ENCODE measurements at places on chromosomes 7 and 10.
A peak's percentile ranks its signal among the peaks of the same experiment; 100 is the strongest.

DNA sequence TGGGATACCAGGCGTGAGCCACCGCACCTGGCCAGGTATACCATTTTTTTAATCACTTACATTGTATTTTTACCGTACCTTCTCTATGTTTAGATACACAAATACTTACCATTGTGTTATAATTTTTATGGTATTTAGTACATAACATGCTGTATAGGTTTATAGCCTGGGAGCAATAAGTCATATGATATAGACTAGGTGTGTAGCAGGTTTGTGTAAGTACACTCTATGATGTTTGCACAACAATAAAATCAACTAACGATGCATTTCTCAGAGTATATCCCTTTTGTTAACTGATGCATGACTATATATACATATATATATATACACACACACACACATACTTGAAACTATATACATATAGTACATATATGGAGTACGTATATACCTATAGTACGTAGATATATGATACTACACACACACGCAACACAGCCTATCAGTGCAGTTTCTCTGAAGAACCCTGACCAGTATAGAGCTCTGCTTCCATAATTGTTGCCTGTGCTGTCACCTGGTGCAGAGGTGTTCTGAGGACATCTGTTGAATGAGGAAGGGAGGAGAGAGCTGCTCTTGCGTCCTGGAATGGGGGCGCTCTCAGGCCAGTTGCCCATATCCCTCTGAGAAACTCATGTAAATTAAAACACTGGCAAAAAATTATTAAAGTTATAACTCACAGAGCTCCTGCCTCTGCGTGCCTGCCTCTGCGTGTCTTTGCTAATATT lies 315.3 kb downstream of the FGFR2 start:
- DNase-seq = no peak

- peak; percentile 60 for DNase-seq
Observed at GRCh38 chr10:14782691-14783363, 8.1 kb upstream of the FAM107B start.

GRCh38 chr7:87575521-87575920 lies 25.2 kb downstream of the ABCB1 start:
- no peak for DNase-seq

- DNase-seq = peak; percentile 38
Observed at GRCh38 chr10:27241010-27241651, 534 bp upstream of the ACBD5 start.

DNA sequence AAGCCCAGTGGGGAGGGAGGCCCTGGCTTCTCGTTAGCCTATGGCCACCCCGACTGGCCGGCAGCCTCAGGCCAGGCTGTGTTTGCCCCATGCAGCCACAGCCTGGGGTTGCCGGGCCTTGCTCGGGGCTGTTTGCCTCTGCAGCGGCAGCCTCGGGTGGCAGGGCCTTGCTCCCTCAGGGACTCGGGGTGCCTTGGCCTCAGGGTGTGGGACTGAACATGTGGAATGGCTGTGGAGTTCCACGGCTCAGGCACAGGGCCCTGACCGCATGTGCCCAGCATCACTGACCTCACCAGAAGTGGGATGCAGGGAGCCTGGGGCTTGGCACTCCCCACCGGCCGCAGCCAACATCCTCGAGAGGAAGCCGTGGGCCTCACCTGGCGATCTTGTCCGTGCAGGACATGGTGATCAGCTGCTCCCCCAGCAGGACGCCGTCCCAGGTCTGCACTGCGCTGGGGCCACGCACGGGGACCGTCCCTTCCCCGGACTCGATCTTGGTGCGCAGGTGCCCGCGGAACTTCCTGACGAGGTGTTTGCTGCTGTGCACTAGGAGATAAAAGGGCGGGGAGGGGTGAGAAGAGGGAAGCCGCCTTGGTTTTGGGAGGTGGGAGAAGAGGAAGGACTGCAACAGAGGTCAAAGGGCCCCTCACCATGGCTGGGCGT lies 160.5 kb downstream of the WDR37 start:
- DNase-seq = no peak

DNA sequence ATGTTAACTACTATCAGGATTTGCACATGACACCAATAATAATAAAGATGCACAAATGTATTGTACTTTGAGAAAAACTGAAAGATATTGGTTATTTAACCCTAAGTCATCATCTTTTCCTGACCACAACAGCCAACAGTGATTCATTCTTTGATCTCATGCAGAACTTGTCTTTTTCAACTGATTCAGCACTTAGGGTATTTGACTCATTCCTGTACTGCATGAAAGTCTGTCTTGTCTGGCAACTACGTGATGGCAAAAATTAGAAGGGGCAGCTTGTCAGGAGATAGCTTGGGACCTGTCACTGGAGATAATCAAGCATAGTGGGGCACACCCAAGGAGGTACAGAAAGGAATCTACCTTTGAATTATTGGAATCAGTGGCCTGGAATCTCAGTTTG lies 77.8 kb upstream of the LRRC17 start:
- no peak for DNase-seq

- no peak for DNase-seq
Observed at GRCh38 chr10:123270221-123270620, 116.0 kb downstream of the BUB3 start.

- peak; percentile 56 for DNase-seq
Observed at GRCh38 chr7:55018361-55019190, at the start of gene EGFR. Gene EGFR (plus strand): TSS chr7:55019017. CDS start chr7:55019278, 261 bp downstream.

GRCh38 chr10:128047991-128048818 lies 78.0 kb downstream of the MKI67 start:
- no peak for DNase-seq

GRCh38 chr10:110310741-110311140 lies 6.0 kb upstream of the SMNDC1 start:
- no peak for DNase-seq
